Neuronal stem cell (in vitro differentiated cells): ENCODE measurements at places on chromosomes 5 and 9.

DNA sequence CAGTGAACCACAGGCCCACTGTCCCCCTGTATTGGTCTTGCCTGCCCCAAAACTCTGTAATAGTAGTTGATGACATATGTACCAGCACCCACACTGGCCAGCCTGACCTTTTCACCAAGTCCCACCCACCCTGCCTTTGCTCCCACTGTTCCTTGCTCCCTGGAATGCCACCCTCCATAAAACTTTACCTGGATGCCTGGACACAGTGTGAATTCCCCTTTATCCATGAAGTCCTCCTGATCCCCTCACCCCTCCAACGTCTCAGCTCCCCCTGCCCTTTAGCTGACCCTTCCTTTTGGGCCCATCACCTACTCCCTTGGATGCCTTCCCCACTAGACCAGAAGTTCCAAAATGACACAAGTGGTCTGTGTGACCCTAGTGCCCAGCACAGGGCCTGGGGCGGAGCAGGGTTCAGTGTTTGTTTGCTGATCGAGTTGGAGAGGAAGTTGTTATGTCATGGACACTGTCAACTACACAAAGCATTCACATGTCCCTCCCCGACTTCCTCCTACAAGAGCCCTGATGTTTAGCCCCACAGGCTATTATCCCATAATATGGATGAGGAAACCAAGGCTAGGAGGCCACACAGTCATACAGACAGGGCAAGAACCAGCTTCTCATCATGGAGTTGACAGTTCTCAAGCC lies 16.1 kb downstream of the AMBP start:
- no peak for DNase-seq

DNA sequence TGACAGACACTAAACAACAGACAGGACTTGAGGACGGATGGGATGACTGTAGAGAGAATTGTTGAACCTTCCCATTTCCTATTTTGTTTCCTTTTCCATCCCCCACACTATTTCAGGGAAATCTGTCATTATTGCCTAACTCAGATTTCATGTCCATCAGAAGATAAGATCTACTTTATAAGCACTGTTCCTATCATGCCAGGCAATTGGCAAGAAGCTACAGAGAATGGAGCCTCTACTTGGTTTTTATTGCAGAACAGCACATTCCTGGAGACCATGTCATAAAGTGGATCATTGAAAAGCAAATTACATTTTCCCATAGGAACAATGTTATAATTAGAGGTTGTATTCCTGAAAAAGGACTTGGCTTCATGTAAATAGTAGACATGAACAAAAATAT lies 173.7 kb upstream of the KIF2A start:
- DNase-seq: no peak

DNA sequence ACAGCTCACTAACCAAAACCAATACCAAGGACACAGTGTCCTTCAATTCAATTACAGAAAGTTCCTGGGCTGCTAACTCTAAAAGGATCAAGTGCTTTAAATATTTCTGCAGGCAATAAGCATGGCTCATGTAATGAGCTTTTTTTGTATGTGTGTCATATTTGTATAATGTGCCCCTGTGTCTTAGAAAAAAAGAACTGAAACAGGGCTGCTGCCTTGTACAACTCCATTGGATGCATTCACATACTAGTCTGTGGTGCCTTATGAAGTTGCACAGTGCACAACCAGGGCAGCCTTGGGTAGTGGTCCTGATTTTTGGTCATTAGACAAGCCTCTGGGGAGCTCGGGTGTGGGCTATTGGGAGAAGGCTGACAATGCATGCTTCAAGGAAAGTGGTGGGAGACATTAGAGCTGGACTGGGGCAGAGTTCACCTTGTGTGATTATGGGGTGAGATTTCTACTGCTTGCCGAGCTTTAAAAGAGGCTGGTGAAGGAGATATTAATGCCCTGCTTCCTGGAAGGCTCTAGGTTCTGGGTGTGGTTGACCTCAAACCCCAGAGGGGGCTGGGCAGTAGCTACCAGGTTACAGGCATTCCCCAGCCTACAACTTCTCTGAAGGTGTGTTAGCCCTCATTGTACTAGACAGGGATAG lies 3.6 kb upstream of the CPEB4 start:
- no peak for DNase-seq

DNA sequence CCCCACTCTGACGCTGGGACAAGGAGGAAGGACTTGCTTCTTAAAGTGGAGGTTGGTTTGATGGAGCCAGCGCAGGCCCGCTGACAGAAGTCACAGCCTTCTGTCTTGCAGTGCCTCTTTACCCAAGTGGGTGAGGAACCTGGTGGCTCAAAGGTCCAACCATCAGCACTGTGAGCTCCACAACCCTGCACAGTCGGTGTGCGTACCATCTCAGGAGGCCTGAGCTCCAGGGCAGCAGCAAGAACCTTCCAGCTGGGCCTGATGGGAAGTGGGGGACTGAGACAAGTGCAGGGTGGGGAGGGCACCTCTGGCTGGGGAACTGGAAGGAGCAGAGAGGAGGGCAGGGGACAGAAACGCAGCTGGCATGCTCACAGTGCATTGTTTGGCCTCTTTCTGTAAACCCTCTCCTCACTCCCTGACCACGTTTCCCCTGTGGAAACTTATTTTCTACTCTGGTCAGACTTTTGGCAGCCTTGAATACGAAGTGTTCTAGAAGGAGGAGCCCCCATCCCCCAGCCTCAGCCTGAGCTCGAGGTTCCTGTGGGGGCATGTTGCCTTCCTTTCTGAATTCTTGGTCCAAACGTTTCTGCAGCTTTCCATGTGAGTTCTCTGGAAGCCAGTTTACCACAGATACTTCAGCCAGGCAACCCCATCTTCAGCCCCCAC lies 178.5 kb upstream of the PITX1 start:
- DNase-seq: no peak

GRCh38 chr5:98557916-98558315 lies 215.5 kb upstream of the RGMB start:
- DNase-seq: no peak

DNA sequence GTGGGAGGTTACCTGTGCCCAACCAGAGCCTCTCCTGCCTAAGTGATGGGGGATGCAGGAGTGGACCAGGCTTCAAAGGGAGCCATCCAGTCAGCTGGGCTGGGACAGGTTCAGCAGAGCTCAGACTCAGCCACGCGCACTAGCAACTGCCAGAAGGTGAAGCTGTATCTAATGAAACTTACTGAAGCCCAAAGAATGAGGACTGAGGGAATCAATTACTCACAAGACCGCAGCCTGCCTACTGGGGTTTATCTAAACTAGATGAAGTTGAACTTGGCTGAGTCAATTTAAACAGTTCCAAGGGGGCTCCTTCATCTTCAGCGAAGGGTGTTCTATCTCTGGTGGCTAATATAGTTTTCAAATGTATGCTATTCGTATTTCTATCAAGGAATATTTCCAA lies 11.4 kb downstream of the HAND1 start:
- no peak for DNase-seq

DNA sequence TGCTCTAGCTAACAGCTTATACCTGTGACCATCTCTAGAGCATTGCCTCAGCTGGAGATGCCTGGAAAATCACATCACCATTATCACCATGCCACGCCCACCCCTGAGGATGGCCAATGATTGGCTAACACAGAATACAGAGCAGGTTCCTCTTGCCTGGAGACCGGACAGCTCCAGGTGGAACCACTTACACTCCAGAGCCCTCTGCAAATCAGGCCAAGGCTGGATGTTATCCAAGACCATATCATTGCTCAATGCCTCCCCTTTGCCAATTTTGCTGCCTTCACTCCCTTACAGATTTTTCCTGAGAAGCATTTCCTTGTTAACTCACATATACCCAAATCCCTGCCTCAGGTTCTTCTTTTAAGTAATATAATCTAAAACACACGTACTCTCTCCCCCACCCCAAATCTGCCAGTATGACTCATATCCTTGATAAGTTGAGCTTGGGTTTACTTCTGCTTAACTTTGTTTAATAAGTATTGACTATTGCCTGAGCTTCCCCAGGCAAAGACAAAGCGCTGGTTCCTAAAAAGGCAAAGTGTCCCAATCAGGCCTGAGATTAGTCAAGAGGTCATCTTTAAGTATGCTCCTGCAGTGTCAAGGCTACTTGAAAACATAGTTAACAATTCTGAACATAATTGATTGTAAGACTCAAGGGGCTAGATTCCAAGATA lies 309.6 kb downstream of the EPB41L4A start:
- no peak for DNase-seq

- no peak for DNase-seq
Observed at GRCh38 chr9:87184956-87185642, 237.8 kb upstream of the GAS1 start.

DNA sequence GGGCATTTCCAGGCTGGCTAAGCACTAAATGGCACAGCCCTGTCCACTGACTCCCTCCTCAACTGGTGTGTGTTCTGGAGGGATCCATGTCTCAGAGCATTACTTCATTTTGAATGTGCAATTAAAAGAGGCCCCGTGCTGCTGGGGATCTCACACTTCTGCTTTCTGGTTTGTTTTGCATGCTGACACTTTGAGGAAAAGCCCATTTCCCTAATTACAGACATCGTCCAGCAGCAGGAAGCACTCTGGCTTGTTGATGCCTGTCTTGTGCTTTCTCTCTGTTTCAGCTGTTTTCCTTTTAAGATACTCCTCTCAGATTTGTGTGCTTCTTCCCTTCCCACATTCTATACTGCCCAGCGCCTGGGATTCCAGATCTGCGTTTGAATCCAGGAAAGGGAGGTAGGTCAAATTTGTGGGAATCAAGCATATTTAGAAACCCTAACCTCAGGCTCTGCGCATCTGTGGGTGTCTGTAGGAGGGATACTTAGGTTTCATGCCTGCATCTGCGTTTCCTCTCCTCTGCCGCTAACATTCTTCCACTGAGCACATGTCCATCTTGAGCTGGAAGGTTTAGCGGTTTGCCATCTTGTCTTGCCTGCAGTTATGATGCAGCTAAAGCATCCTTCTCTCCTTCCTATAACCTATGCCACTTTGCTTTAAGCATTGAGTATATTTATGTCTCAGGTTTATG lies 25.7 kb downstream of the SYK start:
- no peak for DNase-seq

GRCh38 chr9:131714161-131714646 lies 25.7 kb downstream of the RAPGEF1 start:
- no peak for DNase-seq
